ENCODE measurements at places on chromosomes 7 and 10.

- DNase-seq: no peak
Measured at GRCh38 chr7:134630893-134631292, 15.8 kb upstream of the BPGM start.

- DNase-seq: no peak
Measured at GRCh38 chr7:122520971-122521555, 177.9 kb downstream of the RNF133 start.

DNA sequence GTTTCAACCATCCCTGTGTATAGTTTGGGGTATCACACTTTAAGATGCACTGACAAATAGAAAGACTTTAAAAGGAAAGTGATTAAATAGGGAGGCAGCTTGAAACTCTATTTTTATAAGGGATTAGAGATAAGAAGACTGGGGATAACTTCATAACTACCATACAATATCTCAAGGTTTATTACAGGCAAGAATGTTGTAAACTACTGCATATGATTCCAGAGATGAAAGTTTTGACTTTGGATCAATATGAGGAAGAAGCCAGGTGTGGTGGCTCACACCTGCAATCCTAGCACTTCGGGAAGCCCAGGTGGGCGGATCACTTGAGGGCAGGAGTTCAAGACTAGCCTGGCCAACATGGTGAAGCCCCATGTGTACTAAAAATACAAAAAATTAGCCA, 96.1 kb downstream of the DNAJC1 start:
- no peak for DNase-seq

GRCh38 chr10:96470116-96470743, 43.5 kb downstream of the TLL2 start:
- no peak for DNase-seq

GRCh38 chr10:100642295-100642994, 102.9 kb upstream of the PAX2 start:
- no peak for DNase-seq

DNA sequence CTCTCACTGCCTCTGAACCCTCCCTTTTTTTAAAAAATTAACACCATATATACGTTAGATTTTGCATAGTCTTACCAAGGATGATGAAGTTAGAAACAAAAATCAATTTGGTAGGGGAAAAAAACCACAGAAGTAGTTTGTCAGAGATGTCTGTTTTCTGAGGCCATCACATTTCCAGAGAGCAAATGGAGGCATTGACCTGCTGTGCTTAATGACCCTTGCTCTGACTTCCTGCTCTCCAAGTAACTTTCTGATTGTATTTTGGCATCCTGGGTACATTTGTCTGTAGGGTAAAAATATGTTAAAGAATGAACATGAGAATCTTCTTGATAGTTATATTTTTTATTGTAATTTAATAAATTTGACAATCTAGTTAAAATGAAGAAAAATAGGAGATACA, 140.2 kb downstream of the LCOR start:
- DNase-seq: no peak

DNA sequence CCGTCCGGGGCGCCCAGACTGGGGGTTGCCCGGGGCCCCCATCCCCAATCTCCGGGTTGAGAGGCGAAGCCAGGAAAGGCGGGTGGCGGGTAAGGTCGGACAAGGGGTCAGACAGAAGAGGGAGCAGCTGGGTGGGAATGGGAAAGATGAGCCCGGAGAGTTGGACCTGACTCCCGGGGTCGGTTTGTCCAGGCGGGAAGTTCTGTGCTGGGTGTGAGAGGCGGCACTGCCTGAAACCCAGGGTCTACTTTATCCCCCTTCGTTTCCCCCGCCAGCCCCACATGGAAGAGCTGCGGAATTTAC, 675 bp downstream of the SLC4A2 start:
- no peak for DNase-seq

GRCh38 chr10:77165445-77166208, 472.0 kb downstream of the KCNMA1 start:
- DNase-seq: no peak

DNA sequence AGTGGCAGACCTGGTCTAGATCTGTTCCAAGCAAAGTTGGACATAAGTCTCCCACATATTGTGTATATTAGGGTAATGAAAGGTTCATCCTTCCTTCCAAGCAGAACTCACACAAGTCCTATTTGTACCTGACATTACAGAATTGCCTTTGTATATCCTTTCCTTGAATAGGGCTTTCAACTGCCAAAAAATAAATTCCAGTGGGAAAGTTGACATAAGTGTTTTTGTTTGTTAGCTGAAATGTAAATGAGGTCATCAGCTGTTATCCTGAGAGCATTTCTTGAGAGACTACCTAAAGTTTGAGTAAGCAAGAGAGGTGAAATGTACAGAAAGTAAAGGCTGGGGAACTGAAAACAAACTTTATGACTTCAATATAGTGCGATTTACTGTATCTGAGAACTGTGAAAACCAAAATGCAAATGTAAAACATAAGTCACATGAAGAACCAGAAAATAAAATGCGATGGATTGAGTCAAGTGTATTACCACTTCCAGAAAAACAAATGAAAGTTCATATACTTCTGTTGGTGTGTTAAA, 527.3 kb upstream of the SEMA3D start:
- no peak for DNase-seq

DNA sequence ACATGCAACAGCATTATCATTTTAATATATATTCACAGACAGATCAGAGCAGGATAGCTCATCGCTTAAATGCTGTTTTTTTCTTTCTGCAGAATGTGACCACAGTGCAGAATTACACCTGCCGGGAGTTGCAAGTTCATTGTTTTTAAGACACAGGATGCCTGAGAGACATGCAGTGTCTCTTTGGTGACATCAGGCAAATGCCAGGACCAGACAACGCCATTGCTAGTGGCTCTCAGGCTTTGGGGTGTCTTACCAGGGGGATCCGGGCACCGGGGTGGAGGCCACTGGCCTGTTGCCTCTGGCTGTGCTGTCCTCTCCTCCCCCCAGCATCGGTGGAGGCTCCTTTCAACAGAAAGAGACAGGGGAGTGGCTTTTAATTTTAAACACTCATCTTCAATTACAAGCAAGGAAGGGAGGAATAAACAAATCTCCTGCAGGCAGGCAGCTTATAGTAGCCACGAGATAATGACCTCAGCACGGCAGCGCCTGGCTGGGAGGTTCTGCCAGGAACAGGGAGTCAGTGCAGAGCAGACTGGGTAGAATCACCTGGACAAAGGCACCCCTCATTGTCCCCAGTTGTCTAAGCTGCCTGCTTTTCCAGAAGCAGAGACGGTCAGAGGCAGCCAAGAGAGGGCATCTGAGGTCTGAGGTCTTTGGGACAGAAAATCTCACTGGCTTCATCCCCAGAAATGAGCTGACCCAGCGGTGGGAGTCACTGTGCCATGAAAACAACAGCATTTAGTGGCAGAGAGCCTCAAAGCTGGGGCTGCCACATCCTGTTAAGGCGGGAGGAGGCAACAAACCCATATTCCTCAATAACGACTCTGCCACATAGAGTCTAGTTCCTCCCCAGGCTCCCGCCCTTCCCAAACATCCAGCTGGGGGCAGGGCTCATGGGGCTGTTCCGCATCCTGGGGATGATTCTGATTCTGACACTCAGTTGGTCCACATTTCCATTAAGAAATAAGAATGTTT, 148.4 kb downstream of the TCERG1L start:
- no peak for DNase-seq
